ENCODE measurements at places on chromosomes 6 and 20.

DNA sequence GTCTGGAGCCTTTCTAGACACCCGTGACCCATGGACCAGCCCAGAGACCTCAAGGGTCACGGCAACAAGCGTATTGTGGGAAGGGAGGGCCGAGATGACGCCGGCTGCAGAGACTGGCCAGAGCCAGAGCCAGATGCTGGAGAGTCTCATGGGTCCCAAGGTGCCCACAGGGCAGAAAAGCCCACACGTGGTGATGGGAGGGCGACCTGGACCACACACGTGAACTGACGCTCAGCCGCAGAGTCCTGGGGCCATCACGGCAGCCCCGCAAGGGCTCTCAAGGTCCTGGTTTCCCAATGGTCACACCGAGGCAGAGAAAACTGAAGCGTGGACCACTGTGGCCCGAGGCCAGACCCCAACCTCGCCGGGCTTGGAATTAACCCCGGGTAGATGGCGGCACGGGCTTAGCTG, 92.6 kb downstream of the YTHDF1 start:
- DNase-seq, result no peak

GRCh38 chr20:2195614-2196013, 94.0 kb downstream of the STK35 start:
- DNase-seq, result no peak

GRCh38 chr6:128558021-128558420, 37.6 kb upstream of the PTPRK start:
- no peak for DNase-seq

GRCh38 chr20:56764671-56765070, 135.6 kb downstream of the TFAP2C start:
- DNase-seq, result no peak

DNA sequence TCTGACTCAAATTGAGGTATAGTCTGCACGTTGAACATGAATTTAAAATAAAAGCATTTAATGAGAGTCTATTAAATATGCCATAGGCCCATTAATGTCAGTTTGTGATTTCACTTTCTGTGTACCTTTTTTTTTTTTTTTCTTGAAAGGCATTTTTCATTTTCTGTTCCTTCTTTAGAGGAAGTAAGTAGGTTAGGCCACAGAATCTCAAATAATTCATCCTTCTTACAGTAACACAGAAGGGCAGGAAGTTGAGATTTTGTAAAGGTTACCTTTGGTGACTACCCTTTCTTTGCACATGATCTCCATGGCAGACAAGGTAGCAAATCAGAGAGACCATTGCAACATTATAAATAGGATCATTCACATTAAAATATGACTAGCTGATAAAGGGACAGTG, 9.6 kb downstream of the L3MBTL3 start:
- peak; percentile 24 for DNase-seq
